Bronchial epithelial cell (primary cell): ENCODE measurements at places on chromosomes 3 and 15. TPM values are rescaled to one million over a fixed set of nuclear protein-coding genes. Genes with fewer than 3 reads are reported as not detected.

Gene IFRD2
- 104 and 177 TPM in 2 replicates for total RNA-seq

Gene LRRC58
- 20.5 and 21.3 TPM in 2 replicates for total RNA-seq

Gene KBTBD13
- total RNA-seq, result not detected in 2 replicates

Gene USP50
- not detected in 2 replicates for total RNA-seq

Gene RTP2
- total RNA-seq, result not detected in 2 replicates

Gene ZIC4
- not detected in 2 replicates for total RNA-seq

Gene TMIE
- 1.3 and 1.6 TPM in 2 replicates for total RNA-seq

Gene FGF7
- total RNA-seq, result 0.13 and 4.7 TPM in 2 replicates

Gene CEMIP
- total RNA-seq, result 2.9 and 5.3 TPM in 2 replicates

Gene ZBBX
- under 0.01 TPM in 1 of 2 replicates, not detected in the other for total RNA-seq

Gene ROPN1
- not detected in 2 replicates for total RNA-seq

Gene MCTP2
- 15.9 and 20.0 TPM in 2 replicates for total RNA-seq

Gene SLC28A2
- not detected in 2 replicates for total RNA-seq

Gene TGM4
- total RNA-seq, result under 0.01 TPM in 2 replicates

Gene IL5RA
- total RNA-seq, result not detected in 2 replicates

Gene BMF
- total RNA-seq, result 1.4 and 1.6 TPM in 2 replicates

Gene MFAP1
- 20.8 and 30.3 TPM in 2 replicates for total RNA-seq

Gene IL17RE
- 0.53 and 2.6 TPM in 2 replicates for total RNA-seq

Gene CA12
- total RNA-seq, result 44.0 TPM in 2 replicates

Gene KNSTRN
- 35.6 and 56.9 TPM in 2 replicates for total RNA-seq

Gene CCDC9B
- 12.1 and 17.3 TPM in 2 replicates for total RNA-seq

Gene DLL4
- 0.13 TPM in 1 of 2 replicates, not detected in the other for total RNA-seq

Gene USP19
- total RNA-seq, result 39.5 and 44.4 TPM in 2 replicates

Gene SLCO2A1
- not detected in 2 replicates for total RNA-seq

Gene RBP2
- not detected in 2 replicates for total RNA-seq

Gene INSYN1
- under 0.01 and 1.2 TPM in 2 replicates for total RNA-seq

Gene PLCB2
- not detected in 2 replicates for total RNA-seq
